Mesenchymal stem cell (in vitro differentiated cells and primary cell): ENCODE measurements at places on chromosomes 7 and 10.

DNA sequence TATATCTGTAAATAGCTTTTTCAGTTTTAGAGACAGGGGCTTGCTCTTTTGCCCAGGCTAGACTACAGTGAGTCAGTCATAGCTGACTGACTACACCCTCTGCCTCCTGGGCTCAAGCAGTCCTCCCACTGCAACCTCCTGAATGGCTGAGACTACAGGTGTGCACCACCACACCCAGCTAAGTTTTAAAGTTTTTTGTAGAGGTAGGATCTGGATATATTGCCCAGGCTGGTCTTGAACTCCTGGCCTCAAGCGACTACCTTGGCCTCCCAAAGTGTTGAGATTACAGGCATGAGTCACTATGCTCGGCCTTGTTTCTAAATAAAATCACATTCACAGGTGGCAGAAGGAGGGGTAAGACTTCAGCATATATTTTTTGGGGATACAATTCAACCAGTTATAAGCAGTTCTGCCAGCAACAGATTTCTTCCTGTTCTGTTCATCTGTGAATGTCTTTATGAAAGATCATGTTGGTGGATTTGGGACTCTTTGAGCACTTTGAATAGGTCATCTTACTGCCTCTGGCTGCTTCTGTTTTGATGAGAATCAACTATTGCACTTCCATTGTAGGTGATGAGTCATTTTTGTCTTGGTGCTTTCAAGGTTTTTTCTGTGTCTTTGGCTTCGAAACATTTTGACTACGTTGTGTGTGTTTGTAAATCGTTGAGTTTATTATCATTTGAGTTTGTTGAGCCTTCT lies 15.7 kb downstream of the RBM33 start:
- DNase-seq: peak; percentile 67

DNA sequence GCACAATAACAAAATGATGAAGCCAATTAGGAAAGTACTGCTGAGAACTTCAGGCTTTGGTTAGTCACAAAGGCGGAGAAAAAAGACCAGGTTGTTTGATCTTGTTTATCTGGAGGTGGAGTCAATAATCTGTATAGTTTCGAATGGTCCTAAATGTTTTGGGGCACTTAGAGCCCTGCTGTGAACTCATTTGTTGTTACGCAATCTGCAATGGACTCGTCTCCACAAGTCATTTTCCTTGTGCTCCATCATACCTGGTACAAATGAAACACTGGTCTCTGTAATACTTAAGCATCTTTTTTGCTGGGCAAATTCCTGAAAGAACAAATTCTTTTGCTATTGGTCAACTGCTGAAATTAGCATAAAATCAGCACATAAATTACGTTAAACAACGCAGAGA lies 430.5 kb downstream of the GATA3 start:
- DNase-seq: no peak

- no peak for DNase-seq
Observed at GRCh38 chr7:105178177-105178576, 164.2 kb downstream of the KMT2E start.

DNA sequence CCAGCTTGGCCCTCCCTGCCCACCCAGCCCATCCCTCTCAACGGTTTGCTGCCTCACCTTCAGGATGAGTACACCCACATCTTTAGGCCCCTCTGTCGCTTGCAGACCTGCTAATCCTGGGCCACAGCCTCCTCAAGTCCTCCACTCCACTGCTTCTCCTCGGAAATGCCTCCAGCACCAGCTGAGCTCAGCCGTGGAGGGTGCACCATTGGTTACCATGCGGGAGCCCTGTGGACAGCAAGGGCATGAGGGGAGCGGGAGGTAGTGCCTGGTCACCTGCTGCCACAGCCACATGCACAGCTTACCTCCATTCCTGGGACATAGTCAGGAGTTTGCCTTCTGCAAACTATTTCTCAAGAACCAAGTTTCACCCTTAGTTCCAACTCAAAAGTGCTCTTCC lies 286.3 kb upstream of the ZMIZ1 start:
- no peak for DNase-seq

- DNase-seq: peak; percentile 62
Observed at GRCh38 chr10:13769946-13770345, 183.2 kb downstream of the PRPF18 start.
